ENCODE measurements at places on chromosomes 2 and 18. TPM values are rescaled to one million over a fixed set of nuclear protein-coding genes. Genes with fewer than 3 reads are reported as not detected.

The UGT1A3 gene
- total RNA-seq: not detected

The ORC2 gene
- 24.5 TPM for total RNA-seq

The C2orf72 gene
- 0.05 TPM for total RNA-seq

The REEP1 gene
- total RNA-seq: 30.2 TPM

The KCNF1 gene
- total RNA-seq: 0.30 TPM

The FAM210A gene
- total RNA-seq: 52.9 TPM

The STPG4 gene
- total RNA-seq: not detected

The TPRKB gene
- 30.6 TPM for total RNA-seq

The C2orf78 gene
- not detected for total RNA-seq

The SP5 gene
- 0.44 TPM for total RNA-seq

The SYT4 gene
- total RNA-seq: not detected

The BBS5 gene
- total RNA-seq: 8.4 TPM

The OTOF gene
- not detected for total RNA-seq

The SPATA3 gene
- not detected for total RNA-seq

The DNAJC5G gene
- total RNA-seq: 1.2 TPM

The SLC23A3 gene
- 0.58 TPM for total RNA-seq

The SH2D6 gene
- not detected for total RNA-seq

The GTF2A1L gene
- not detected for total RNA-seq

The CABYR gene
- not detected for total RNA-seq

The IL1B gene
- 0.27 TPM for total RNA-seq

The GKN1 gene
- total RNA-seq: not detected

The RAB11FIP5 gene
- total RNA-seq: 21.8 TPM

The RAB3GAP1 gene
- total RNA-seq: 48.6 TPM

The MALL gene
- total RNA-seq: 11.8 TPM

The DHRS9 gene
- 7.3 TPM for total RNA-seq

The TMEM150A gene
- 10.1 TPM for total RNA-seq

The SULT1C3 gene
- total RNA-seq: not detected

The C2orf80 gene
- not detected for total RNA-seq

The CNNM4 gene
- total RNA-seq: 28.9 TPM

The PDE6D gene
- 15.5 TPM for total RNA-seq

The GPN1 gene
- total RNA-seq: 16.6 TPM

The COL5A2 gene
- 9.3 TPM for total RNA-seq

The STON1 gene
- total RNA-seq: 6.9 TPM

Data from left ventricle myocardium inferior (tissue), 1 donor.